ENCODE measurements at places on chromosomes 4 and X.
A peak's percentile ranks its signal among the peaks of the same experiment; 100 is the strongest.

DNA sequence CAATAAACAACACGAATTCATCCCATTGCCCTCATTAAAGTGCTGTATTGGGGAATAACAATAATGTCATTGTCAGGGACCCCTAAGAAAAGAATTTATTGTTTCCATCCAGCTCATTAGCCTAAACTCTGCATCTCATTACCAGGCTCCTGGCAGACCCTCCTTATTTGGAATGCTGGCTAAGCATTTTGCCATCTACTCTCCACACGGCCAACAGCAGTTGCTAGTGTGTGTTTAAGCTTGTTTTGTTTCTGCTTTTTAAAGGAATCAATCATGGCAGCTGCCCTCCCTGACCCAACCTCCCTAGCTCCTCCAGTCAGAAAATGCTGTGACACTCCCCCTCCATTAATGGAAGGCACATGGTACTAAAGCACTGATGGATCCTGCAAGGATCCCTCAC lies 43.5 kb downstream of the GATB start:
- DNase-seq: no peak

- DNase-seq: no peak
Measured at GRCh38 chr4:8709729-8710360, 117.3 kb downstream of the CPZ start.

- no peak for DNase-seq
Measured at GRCh38 chr4:92657695-92658094, 353.9 kb downstream of the GRID2 start.

- DNase-seq: no peak
Measured at GRCh38 chr4:114273238-114273637, 293.8 kb upstream of the ARSJ start.

- no peak for DNase-seq
Measured at GRCh38 chr4:147535124-147535523, 54.2 kb downstream of the EDNRA start.

- peak; percentile 15 for DNase-seq
Measured at GRCh38 chrX:15947648-15948317, 93.2 kb upstream of the AP1S2 start.

DNA sequence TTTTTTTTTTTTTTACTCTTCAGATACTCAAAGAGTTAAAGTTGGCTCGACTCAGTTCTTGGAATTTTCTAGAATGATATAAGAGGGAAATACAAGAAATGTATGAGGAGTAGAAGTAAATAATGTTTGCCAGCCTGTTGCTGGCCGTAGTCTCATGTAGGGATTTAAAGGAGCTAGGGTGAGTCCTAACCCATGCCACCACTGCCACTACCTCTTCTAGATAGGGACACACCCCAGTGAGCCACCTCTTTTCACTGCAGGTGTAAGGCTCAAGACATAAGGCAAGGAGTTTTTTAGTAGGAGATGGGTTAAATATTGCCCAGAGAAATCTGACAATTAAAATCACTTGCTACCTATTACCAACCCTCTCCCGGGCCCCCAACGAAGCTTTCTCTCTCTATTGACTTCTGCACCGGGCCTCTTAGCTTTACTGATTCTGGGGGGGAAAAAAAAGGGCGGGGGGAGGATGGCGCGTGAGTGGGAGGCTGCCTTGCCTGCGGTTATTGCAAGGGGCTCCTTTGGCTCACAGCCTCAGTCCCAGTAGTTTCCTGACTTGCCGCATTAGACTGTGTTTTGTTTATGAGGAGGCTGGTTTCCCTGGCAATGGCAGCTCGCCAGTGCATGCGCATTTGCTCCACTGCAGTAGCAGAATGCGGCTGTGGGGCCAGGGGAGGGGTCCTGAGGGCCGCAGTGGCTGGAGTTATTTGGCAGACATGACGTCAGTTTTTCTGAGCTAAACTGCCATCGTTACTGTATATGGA lies 3.0 kb downstream of the LINC00632 start:
- DNase-seq: no peak

GRCh38 chr4:165874791-165875371 lies 1.8 kb downstream of the TLL1 start:
- DNase-seq: no peak

DNA sequence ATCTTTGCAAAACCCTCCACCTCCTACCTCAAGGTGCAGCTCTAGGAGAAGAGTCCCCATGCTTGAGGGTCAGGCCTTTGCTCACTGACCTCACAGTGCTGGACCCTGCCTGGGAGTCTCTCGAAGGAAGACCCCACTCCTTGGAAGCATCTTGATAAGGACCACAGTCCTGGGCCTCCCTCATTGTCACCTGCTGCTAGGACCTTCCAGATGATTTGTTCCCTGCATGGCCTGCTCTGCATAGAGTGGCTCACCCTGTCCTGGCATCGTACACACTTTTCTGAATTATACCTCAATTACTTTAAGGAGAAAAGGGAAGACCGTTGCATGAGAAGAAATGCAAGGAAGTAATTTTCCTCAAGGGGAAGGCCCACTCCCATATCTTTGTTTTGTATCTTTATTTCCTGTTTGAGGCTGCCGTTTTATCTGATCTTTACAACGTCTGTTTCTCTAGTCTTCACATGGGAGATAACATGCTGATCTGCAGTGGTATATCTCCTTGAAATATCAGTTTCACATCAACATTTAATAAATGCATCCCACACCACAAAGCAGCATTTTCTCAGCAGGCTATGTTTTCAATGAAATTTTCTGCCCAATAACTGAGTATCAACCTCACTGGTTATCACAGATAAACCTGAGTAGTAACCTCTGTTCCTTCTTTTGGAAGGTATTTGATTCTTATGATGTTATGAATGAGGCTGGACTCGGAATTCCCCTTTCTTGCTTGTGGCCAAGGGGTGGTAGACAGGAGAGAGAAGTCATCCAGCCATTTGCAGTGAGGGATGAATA lies 15.0 kb upstream of the AKAP17A start:
- DNase-seq: no peak

DNA sequence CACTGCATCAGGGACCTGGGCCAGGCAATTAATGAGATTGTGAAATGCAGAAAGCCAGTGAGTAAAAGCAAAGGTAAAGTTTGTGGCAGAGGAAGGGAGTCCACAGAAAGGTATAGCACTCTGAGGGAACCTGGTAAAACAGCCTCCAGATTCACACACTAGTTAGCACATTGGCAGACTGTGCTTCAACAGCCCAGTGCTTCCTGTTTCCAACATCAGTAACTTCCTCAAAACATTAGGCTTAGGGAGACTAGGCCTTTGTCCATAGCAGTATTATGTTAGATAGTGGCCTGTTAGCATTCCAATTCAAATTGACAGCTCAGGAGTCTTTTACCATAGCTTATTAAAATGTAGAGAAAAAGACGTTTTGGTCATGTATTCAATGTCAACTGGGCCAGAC lies 582.6 kb upstream of the ACTRT1 start:
- no peak for DNase-seq

DNA sequence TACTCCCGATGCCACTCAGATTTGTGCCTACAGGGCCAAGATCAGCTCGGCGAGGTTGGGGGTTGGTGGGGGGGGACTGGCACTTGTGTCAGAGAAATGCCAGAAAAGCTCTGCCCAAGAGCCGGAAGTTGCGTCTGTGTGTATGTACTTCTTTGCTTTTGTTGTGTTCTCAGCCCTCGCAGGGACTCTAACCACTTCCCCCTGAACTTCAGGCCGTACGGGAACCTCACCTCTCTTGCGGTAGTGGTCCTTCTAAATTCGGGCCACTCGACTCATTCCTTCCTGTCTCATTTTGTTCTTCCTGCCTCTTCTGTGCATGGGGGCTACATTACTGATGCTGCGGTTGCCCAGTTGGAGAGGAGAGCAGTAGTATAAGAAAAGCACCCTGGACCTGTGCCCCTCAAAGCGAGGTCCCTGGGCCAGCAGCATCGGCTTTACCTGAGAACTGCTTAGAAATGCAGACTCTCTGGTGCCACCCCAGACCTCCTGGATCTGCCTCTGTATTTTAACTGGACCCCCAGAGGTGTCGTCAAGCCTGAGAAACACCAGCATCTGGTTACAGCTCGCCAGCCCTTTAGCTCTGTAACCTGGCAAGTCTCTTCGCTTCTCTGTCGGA lies 146.3 kb upstream of the RPS6KA3 start:
- no peak for DNase-seq

DNA sequence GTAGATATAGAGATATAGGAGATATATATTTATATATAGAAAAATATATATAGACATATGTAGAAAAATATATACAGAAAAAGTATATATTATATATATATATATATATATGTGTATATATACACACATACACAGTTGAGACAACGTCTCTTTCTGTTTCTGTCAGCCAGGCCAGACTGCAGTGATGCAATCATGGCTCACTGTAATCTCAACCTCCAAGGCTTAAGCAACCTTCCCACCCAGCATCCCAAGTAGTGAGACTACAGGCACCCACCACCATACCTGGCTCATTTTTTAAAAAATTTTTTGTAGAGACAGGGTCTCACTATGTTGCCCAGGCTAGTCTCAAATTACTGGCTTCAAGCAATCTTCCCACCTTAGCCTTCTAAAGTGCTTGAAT lies 426.3 kb downstream of the GPM6A start:
- DNase-seq: no peak

DNA sequence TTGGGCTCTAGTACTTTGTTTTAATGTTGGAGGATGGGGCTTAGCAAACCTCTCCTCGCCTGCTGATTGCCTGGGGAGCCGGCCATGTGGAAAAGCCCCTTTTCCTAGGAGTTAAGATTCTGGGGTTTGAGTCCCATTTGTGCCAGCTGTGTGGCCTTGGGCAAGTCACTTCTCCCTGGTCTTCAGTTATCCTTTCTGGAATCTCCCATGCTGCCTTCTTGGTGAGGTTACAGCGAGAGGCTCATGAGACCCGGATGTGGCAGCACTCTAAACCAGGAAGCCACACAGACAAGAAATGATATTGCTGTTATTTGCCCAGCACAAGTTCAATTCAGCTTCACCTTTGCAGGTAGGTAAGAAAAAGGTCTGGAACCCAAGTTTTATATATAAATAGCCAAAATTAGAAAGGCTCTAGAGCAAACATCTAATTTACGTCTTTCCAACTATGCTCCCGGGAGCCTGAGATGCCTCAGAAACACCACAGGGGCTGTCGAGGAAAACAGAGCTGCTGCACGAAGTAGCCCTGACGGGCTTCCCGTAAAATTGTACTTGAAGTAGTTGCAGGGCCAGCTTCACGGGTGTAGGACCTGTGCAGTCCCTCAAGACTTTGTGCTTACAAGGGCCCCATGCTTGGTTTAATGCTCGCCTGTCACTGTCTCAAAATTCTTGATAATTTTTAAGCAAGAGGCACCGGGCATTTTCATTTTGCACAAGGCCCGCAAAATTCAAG lies 8.3 kb upstream of the SASH3 start:
- no peak for DNase-seq

GRCh38 chr4:27088491-27088890 lies 227.8 kb downstream of the STIM2 start:
- DNase-seq: no peak

DNA sequence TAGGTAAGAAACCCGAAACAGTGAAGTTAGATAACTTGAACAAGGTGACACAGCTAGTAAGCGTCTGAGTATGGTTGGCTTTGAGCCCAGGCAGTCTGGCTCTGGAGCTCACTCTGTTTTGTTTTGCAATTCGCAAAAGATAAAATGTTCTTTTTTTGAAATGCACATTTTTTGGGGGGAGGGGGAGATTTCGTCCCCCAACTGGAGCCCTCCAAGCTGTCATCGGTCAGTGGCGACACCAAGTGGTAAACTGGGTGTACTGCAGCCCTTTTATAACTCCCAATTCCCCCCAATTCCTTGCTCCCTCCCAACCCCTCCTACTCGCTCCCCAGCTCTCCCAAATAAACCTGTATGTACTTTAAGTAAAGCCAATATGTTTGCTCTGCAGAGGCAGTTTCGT lies 2.8 kb upstream of the CLCN5 start:
- no peak for DNase-seq

DNA sequence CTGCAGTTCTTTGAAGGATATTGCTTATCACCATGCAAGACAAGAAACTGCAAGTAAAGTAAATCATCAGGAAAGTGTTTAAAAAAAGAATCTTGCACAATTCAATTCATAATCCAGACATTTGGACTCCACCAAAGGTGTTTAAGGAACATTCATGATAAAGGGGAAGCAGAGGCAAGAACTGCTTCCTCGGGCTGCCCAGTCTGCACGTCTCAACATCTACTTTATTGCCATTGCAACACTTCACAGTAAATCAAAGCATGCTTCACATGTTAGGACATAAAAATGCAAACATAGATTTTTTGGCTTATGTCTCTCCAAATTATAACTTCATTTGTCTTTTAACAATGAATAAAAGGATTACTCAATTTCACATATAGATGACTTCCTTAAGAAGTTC lies 42.5 kb downstream of the MID1 start:
- DNase-seq: no peak

- no peak for DNase-seq
Measured at GRCh38 chr4:15234856-15235126, 193.0 kb upstream of the C1QTNF7 start.
